Astrocyte of the hippocampus (primary cell): ENCODE measurements at places on chromosomes 12 and 14.

DNA sequence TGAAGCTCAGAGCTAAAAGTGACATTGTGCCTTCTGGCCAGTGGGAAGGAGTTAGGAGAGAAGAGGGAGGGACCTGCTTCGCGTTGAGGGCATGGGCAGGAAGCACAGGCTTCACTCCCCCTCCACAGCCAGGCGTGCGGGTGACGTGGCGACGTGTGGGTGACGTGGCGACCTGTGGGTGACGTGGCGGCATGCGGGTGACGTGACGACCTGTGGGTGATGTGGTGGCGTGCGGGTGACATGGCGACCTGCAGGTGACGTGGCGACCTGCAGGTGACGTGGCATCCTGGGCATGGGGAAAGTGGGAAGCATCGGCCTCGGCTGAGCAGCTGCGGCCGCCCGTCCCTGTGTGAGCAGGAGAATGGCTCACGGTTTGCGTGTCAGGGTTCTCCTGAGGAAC lies 8.2 kb upstream of the GALNT9 start:
- DNase-seq, result no peak

GRCh38 chr12:10260927-10261326 lies 46.7 kb upstream of the KLRD1 start:
- DNase-seq, result no peak

DNA sequence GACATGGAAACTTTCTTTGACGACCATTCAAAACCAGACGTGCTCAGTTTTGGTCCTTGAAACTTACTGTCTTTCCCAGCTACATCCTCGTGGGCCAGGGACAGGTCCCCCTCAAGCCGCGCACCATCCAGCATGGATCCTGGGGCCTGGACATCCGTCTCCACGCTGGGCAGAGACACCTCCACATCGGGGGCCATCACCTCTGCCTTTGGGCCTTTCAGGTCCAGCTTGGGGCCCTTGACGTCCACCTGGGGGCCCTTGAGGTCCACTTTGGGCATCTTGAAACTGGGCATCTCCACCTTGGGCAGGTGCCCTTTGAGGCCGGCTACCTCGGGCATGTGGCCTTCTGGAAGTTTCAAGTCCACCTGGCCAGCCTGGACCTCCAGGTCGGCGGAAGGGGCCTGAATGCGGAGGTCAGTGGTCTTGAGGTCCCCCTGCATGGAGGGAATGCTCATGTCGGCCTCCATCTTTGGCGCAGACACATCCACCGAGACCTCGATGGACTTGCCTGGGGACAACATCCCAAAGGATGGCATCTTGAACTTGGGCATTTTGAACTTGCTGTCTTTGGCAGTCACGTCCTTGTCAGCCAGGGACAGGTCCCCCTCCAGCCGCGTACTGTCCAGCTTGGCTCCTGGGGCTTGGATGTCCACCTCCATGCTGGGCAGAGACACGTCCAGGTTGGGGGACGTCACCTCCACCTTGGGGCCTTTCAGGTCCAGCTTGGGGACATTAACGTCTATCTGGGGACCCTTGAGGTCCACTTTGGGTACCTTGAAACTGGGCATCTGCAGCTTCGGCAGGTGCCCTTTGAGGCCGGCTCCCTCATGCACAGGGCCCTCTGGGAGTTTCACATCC lies 17.1 kb downstream of the PLD4 start:
- no peak for DNase-seq

DNA sequence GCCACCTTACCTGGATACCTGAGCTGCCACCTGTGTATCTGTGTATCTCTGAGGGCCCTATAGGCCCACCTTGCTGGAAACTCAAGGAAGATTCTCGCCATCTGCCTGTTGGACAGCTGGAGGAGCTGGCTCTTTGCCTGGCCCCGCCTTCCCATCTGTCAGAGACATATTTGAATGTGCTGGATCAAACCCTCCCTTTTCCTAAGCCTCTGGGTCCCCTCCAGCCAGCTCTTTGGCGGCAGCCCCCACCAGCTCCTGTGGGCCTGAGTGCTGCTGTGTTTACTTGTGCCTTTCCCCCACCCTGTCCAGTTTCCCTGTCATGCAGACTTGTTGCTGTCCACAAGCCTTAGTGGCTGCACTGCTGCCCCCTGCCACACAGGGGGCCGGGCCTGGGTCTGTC lies 55.9 kb upstream of the SRSF5 start:
- DNase-seq, result no peak

DNA sequence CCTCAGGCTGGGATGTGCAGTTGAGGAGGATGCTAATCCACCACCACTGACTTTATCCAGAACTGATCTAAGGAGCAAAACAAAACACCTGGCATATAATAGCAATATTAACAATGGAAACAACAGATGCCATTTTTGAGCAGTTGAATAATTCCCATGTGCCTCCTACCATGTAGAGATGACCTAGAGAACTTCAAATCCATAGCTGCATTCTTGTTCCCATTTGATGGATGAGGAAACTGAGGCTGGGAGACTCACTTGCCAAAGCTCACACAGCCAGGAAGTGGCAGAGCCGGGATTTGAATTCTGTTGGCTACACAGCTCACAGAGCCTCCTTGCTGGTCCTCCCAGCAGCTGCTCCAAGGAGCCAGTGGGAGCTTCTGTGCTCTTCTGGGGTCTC lies 155.8 kb upstream of the MYL2 start:
- DNase-seq, result no peak

DNA sequence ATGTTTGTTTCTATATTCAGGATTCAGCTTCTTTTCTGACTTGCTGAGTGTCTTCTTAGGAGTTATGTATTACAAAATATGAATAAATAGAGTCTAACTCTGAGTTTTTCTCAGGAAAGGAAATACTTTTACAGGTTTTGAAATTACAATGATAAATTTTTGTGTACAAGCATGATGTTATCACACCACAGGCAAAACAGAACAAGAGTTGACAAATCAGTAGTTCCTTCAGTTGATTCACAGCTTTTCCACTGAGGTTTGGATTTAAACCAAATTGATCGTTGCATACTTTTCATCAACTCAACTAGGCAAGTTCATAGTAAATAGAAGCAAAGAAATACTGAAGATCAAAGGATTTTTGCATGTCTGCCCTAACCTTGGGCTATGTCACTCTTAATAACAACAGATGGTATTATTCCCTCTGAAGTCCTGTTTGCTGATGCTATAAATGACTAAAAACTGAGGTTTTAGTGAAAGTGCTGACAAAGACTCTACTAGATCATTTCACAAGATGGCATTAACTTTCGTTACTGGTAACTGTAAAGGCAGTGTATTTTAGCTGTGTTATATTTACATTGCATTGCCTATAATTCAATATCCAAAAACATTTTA lies 520.2 kb downstream of the FLRT2 start:
- no peak for DNase-seq

DNA sequence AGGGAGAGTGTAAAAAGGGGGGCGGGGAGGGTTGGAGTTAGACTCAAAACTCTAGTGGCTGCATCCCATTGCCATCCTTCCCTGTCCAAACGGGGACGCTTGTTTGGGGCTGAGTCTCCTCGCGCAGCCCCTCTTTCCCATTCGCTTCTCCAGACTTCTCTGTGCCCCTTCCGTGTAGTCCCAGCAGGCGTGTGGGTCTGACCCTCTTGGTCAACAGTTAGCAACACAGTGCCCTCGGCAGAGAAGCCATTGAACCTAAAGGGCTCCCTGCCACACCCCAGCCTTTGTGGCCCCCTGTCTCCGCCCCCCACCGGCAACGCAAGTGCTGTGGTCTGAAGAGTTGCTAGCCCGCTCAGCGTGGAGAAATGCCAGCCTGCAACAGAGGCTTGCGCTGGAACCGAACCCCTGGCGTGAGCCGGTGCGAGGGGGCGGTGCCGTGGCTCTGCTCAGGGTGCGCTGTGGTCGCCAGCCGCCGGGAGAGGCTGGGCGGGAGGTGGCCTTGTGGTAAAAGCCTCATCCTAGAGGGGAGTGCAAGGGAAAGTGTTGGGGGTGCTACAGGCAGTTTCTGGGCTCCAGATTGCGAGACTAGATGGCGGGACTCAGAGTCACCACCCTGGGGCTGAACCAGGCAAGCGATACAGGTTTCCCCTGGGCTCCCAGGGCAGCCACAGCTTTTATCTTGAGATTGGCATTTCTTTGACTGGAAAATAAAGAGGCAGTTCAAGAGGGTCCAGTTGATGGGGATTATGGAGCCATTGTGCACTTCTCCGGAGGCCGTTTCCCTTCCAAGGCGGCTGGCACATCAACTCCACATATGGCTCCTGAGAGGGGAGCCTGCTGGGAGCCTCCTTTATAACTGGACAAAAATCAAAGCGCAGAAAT lies 2.1 kb downstream of the PLXNC1 start:
- DNase-seq, result no peak

- DNase-seq, result peak; percentile 39
Observed at GRCh38 chr12:100801320-100801719, 6.7 kb downstream of the ANO4 start.

DNA sequence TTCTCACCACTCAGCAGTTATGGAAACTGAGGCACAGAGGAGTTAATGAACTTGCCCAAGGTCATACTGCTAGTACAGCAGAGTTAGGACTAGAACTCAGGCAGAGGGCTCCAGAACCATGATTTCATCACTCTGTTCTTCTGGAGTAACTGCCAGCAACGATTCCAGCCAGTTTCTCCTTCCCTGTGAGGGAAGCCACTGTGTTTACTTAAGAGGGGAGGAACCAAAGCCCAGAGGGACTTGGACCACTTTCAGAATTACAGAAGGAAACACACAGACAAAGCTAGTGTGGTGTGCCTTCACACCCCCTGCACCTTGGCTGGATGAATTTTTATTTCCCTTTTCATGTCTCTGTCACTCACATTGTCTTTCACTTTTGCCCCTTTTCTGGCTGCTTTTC lies 398.2 kb downstream of the DPF3 start:
- peak; percentile 31 for DNase-seq

DNA sequence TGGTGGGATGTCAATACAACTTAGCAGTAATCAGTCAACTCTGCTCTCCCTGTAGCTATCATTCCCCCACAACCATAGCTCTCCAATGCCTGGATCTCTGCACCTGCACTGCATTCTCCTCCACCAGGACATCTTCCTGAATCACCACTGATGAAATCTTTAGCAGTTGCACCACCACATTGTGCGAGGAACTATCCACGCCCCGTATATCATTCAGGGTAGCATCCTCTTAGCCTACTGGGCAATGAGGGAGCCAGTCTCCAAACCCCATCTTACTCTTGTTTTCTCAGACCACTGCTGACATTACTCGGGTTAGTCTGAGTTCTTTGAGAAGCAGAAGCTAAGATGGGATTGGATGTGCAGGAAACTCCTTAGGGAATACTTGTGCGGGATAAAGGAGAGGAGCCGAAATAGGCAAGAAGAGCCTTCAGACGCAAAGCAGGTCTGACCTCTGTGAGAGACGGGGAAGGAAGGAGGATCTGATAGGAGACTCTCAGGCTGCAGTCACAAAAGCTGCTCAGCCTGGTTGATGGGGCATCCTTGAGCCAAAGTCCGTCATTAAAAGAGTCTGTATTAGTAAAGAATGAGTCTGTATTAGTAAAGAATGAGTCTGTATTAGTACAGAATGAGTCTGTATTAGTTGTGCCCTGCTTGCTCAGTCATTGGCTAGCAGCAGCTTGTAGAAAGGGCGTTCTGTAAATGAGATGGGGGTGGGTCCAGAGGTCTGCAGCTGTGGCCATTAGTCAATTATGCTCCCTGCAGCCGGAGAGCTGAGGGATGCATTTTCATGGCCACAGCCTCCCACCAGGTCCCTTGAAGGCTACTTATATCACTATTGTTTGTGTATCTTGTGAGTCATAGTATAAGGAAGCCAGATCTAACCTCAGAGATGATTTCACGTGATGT lies 49.6 kb upstream of the RASSF3 start:
- DNase-seq, result peak; percentile 77

DNA sequence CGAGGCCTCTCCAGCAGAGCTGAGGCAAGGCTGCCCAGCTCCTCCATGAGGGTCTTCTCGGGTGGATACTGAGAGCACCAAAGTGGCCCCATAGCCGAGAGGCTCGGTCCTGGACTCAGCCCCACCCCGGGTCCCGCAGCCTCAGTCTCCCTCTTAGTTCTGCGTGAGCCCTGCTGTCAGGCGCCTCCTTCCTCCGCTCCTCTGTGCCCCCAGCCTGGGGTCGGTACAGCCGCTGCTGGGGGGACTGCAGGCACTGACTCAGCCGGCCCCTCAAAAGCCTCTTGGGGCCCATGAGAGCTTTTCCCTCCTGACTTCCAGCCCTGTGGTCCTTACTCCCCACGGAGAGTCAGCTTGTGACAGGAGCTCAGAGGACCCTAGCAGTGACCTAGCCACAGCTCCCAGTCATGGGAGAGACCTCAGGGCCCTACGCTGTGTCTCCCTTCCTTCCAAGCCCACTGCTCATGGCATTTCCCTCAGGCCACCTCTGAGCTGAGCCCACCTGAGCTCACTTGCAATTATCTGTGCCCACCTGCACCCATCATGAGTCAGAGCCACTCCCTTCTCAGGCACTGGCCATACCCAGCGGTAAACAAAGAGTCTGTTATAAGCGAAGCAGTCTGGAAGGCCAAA lies 295.0 kb upstream of the RTL1 start:
- DNase-seq, result no peak

DNA sequence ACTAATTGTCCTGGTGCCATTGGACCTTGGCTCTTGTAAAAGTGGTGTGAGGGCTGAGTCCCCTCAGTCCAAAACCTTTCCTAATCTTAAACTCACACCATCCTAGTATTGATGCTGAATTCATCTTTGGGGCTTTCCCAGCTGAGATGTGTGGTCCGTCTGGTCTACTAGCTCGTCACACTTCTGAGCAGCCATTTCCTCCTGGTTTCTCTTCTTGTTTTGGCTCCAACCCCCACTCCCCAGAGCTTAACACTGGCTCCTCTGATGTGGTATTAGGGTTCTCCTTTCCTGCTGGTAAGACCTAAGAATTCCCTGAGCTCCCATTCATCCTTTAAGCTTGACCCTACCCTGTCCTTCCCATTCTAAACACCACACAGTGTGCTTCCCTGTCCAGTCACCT lies 900.6 kb downstream of the VRK1 start:
- no peak for DNase-seq

- DNase-seq, result no peak
Observed at GRCh38 chr14:96538097-96538989, 36.2 kb downstream of the PAPOLA start.

DNA sequence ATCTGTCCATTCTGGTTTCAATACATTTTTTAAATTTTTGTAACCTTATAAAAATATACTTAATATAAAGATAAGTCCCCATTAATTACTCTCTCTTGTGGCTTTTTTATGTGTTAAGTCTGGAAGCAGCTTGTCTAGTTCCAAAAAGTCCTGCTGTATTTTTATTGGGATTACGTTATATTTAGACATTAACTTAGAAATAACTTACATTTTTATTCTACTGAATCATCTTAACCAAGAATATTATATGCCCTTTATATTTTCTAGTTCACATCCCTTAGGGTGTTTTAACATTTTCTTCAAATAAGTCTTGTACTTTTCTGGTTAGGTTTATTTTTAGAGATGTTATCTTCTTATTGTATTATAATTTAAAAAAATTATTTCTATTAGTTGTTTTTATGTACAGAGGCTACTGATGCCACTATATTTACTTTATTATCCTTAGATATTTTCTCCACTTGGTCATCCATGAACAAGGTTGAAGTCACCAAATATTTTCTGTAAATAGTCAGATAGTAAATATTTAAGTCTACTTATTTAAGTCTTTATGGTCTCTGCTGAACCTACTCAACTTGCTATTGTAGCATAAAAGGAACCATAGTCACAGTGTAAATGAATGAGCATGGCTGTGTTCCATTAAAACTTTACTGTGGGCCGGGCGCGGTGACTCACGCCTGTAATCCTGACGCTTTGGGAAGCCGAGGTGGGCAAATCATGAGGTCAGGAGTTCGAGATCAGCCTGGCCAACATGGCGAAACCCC lies 132.4 kb upstream of the NEDD1 start:
- peak; percentile 22 for DNase-seq

GRCh38 chr14:73764406-73765280 lies 50.5 kb upstream of the PNMA1 start:
- peak; percentile 41 for DNase-seq

- no peak for DNase-seq
Observed at GRCh38 chr14:20615996-20616395, 24.8 kb upstream of the RNASE12 start.
